ENCODE measurements at places on chromosomes 11 and 22. TPM values are rescaled to one million over a fixed set of nuclear protein-coding genes. Genes with fewer than 3 reads are reported as not detected.

HBB gene
- total RNA-seq = not detected

C11orf91 gene
- not detected for total RNA-seq

IGSF9B gene
- 4.3 TPM for total RNA-seq

MYBPC3 gene
- not detected for total RNA-seq

TBX1 gene
- total RNA-seq = 5.3 TPM

NRIP3 gene
- 13.0 TPM for total RNA-seq

OR52M1 gene
- not detected for total RNA-seq

ADM2 gene
- total RNA-seq = 28.8 TPM

MMP3 gene
- total RNA-seq = 0.42 TPM

OR52N4 gene
- total RNA-seq = not detected

TREH gene
- not detected for total RNA-seq

- no peaks in the 10 kb centered on the region for H3K27me3 ChIP-seq
- peak overlapping the region; percentile 39 for H3K4me3 ChIP-seq
- peak; percentile 43 for DNase-seq
- peaks cover 23% of the 10 kb centered on the region for H3K4me1 ChIP-seq
Measured at GRCh38 chr11:67463680-67464410, 5.2 kb downstream of the TMEM134 start.

- no peaks in the 10 kb centered on the region for H3K4me1 ChIP-seq
- no peak overlapping the region for H3K4me3 ChIP-seq
- H3K36me3 ChIP-seq = no peaks in the 10 kb centered on the region
- DNase-seq = no peak
- no peak overlapping the region for H3K27ac ChIP-seq
Measured at GRCh38 chr22:29487426-29487986, 7.5 kb downstream of the NEFH start.

DNA sequence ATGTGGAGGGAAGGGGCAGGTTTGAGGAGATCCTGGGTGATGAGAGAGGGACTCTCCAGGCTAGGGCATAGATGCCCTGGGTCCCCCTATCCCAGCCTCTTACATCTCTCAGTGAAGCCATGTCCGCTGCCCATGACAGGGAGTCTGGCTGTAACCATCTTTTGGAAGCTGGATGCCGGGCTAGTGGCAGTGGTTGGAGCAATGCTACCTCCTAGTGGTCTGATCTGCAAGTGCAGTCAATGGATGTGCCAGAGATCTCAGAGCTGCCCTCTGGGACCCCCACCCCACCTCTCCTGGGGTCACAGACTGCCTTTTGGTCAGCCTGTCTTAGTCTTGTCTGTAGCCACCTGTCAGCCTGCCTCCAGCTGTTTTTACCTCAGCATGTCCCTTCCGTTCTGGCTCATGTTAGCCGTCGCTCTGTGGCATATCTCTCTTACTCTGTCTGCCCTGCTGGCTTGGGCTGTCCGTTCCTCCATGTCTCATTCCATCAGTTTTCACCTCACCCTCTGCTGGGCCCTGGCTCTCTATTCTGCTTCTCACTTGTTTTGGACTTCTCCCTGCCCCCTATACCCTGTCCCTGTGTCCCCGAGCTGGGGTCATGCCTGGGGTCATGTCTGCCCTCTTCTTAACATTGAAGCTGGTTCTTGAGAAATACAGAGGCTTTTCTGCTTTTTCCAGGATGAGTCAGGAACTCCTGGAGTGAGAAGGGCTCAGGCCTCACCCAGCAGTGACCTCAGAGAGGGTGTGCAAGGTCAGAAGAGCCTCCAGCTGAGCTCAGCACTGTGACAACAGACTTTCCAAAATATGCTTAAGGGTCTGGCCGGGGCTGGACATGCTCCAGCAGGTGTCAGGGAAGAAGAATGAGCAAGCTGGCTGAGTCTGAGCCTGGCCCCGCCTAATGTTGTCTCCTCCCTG, 52.0 kb upstream of the THY1 start:
- no peaks in the 10 kb centered on the region for H3K36me3 ChIP-seq
- peak; percentile 79 for DNase-seq
- H3K4me3 ChIP-seq = no peak overlapping the region
- no peaks in the 10 kb centered on the region for H3K4me1 ChIP-seq
- no peaks in the 10 kb centered on the region for H3K27me3 ChIP-seq
- H3K27ac ChIP-seq = no peak overlapping the region

DNA sequence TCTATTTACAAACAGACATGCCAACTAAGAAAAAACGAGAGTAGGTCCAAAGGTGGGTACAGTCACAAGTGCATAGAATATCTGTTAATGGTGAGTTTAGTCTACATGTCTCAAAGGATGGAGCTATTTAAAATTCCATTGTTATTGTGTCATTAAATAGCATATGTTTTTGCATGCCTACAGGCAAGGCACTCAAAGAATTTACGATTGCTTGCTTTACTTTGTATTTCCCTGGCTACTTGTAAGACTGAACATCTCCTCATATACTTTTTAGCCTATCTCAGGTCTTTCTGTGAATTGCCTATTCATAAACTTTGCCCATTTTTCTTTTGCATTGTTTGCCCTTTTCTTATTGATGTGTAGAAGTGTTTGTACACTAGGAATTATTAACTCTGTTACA, 39.7 kb downstream of the DEUP1 start:
- H3K36me3 ChIP-seq = no peaks in the 10 kb centered on the region
- H3K4me1 ChIP-seq = peaks cover 7% of the 10 kb centered on the region
- H3K27me3 ChIP-seq = no peaks in the 10 kb centered on the region
- DNase-seq = peak; percentile 37
- H3K4me3 ChIP-seq = no peak overlapping the region
- peak overlapping the region; percentile 5 for H3K27ac ChIP-seq

DNA sequence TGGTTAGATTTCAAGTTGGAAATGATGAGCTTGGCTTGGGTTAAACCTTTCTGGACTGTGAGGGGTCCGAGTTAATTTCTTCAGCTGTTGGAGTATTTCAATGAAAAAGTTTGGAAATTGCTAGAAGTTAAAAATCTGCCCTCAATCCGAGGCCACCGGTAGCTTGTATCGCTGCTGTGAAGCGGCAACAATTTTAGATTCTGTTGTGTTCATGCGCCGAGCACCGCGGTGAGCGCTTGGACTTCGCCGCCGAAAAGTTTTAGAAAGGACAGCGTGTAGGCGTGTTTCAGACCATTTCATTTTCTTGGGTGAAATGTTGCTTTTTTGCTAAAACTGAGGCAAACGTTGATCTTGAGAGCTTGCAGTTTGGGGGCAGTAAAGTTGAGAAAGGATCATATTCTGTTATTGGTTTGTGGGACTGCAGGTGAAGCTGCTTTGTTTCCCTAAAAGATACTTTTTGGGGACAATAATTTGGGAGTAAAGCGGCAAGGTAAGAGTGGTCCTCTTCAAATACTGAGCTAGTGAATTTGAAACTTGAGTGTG, 928 bp downstream of the FBXO7 start:
- peaks cover 10% of the 10 kb centered on the region for H3K4me1 ChIP-seq
- H3K27me3 ChIP-seq = no peaks in the 10 kb centered on the region
- H3K27ac ChIP-seq = peak overlapping the region; percentile 88
- no peak for DNase-seq
- peak overlapping the region; percentile 69 for H3K4me3 ChIP-seq

- no peaks in the 10 kb centered on the region for H3K27me3 ChIP-seq
- no peaks in the 10 kb centered on the region for H3K4me1 ChIP-seq
- no peak overlapping the region for H3K27ac ChIP-seq
- no peaks in the 10 kb centered on the region for H3K36me3 ChIP-seq
- DNase-seq = peak; percentile 10
Measured at GRCh38 chr22:47621253-47621652, 858.8 kb downstream of the TBC1D22A start.

GRCh38 chr11:73172992-73173656, 31.0 kb upstream of the FCHSD2 start:
- DNase-seq = peak; percentile 46
- H3K4me3 ChIP-seq = no peak overlapping the region
- H3K27me3 ChIP-seq = no peaks in the 10 kb centered on the region
- H3K4me1 ChIP-seq = peaks cover 44% of the 10 kb centered on the region

- H3K27ac ChIP-seq = no peak overlapping the region
- peaks cover 12% of the 10 kb centered on the region for H3K4me1 ChIP-seq
- no peaks in the 10 kb centered on the region for H3K36me3 ChIP-seq
- no peak for DNase-seq
- H3K4me3 ChIP-seq = no peak overlapping the region
Measured at GRCh38 chr11:76226626-76227025, 20.3 kb upstream of the WNT11 start.

GRCh38 chr11:99687320-99687719, 666.6 kb downstream of the CNTN5 start:
- H3K4me3 ChIP-seq = no peak overlapping the region
- no peak overlapping the region for H3K27ac ChIP-seq
- no peaks in the 10 kb centered on the region for H3K36me3 ChIP-seq
- DNase-seq = no peak
- H3K4me1 ChIP-seq = no peaks in the 10 kb centered on the region

DNA sequence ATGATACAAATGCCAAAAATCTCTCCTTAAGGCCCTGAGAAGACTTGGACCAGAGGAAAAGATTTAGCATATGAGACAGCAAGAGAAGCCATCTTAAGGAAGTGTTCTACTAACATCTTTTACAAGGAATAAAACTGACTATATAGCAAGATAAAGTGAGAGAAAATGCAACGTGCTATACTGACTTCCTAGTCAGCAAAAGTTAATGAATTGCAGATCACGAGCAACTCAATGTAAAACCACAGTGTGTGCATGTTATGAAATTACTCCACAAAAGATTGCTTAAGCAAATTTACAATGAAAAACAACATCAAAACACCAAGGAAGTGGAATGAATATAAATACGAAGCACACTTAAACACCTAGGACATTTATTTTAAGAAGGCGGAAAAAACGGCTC, 187.5 kb downstream of the CADM1 start:
- H3K4me3 ChIP-seq = no peak overlapping the region
- H3K27me3 ChIP-seq = no peaks in the 10 kb centered on the region
- peaks cover 4% of the 10 kb centered on the region for H3K4me1 ChIP-seq
- no peak overlapping the region for H3K27ac ChIP-seq

DNA sequence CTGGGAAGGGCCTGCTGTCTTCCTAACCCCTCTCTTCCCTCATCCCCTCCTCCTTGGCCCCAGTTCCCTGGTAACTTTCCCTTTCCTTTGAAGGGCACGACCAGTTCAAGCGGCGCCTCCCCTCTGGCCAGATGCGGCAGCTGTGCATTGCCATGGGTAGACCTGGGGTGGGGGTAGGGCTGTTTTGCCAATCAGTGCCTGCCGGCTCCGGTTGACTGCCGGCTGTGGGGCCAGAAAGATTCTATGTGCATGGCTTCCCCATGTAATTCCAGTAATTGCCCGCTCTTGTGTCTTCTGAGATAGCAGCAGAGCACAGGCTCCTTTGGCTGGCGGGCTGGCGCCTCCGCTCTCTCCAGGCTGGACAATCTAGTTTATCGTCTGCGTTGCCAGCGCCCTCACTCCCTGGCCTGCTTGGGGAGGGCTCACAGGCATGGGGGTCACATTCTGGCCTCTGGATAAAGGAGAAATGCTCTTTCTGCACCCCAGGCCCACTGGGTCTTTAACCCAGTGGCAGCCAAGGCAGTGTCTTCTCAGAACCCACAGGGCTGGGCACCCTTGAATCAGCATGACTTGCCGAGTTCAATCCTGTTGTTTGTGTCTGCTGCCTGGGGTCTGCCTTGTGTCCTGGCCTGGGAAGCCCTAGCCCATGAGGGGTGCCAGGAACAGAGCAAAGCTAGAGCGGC, 9.4 kb downstream of the SIDT2 start:
- H3K27ac ChIP-seq = no peak overlapping the region
- DNase-seq = no peak
- H3K4me1 ChIP-seq = peaks cover 12% of the 10 kb centered on the region
- H3K4me3 ChIP-seq = no peak overlapping the region
- no peaks in the 10 kb centered on the region for H3K27me3 ChIP-seq
- H3K36me3 ChIP-seq = peaks cover 11% of the 10 kb centered on the region

All from Caco-2 (cell line).